ENCODE measurements at places on chromosomes 3 and 15. TPM values are rescaled to one million over a fixed set of nuclear protein-coding genes. Genes with fewer than 3 reads are reported as not detected.

HTD2 gene
- total RNA-seq = 8.1 TPM

ATXN7 gene
- 27.9 TPM for total RNA-seq

TRAT1 gene
- total RNA-seq = not detected

CCR3 gene
- not detected for total RNA-seq

LIPH gene
- total RNA-seq = 0.07 TPM

GHSR gene
- total RNA-seq = not detected

ZMYND10 gene
- 0.13 TPM for total RNA-seq

HGD gene
- total RNA-seq = 0.13 TPM

NRG4 gene
- not detected for total RNA-seq

DCLK3 gene
- not detected for total RNA-seq

ZNF80 gene
- not detected for total RNA-seq

FES gene
- 50.6 TPM for total RNA-seq

GOLGA6A gene
- total RNA-seq = not detected

MYO5C gene
- 11.7 TPM for total RNA-seq

XPC gene
- 70.3 TPM for total RNA-seq

SEMA7A gene
- total RNA-seq = 0.53 TPM

ITGA11 gene
- total RNA-seq = 0.14 TPM

MEX3B gene
- total RNA-seq = 10.9 TPM

NR1D2 gene
- 37.5 TPM for total RNA-seq

RTP4 gene
- total RNA-seq = not detected

COPG1 gene
- 203 TPM for total RNA-seq
